ENCODE measurements at places on chromosomes 12 and 14.

- H3K4me1 ChIP-seq = no peaks in the 10 kb centered on the region
- no peak overlapping the region for H3K27ac ChIP-seq
- H3K27me3 ChIP-seq = no peaks in the 10 kb centered on the region
- H3K4me3 ChIP-seq = no peak overlapping the region
- DNase-seq = no peak
Measured at GRCh38 chr12:106171117-106171750, 32.5 kb upstream of the NUAK1 start.

DNA sequence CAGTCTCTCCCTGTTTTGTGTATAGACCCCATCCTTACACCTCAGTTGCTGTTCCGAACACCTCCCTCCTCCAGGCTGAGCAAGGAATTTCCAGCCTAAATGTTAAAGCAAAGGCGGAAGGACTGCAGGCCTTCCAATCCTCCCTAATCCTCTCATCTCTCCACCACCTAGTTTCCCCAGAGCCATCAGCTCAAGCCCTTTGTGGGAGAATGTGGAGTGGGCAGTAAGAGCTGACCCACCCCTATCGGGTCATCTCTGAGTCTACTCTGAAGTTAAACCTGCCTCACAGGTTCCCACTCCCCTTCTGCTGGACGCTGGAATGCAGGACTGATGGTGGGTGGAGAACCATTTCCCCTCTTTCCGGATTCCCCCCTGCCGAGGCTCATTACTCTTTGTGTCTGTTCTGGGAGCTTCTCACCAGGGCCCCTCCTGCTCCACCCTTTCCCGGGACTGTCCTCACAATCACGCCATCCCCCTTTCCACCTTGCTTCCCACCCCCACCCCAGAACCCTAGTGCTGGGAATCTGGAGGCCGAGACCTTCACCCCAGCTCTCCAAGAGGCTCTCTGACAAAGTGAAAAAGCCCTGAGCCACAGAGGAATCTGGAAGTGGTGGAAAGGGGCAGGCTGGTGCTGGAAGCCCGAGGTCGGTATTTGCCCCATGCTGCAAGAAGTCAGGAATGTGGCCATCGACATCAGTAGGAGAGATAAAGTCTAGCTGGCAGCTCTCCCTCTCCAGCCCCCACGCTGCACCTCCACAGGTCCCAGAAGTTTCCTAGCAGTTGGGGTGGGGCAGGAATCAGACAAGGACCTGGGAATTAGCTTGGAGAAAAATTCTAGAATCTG is 3.3 kb upstream of the KRT18 start:
- H3K36me3 ChIP-seq = peaks cover 6% of the 10 kb centered on the region
- peaks cover 74% of the 10 kb centered on the region for H3K4me1 ChIP-seq
- peak overlapping the region; percentile 100 for H3K27ac ChIP-seq
- H3K4me3 ChIP-seq = peak overlapping the region; percentile 39

DNA sequence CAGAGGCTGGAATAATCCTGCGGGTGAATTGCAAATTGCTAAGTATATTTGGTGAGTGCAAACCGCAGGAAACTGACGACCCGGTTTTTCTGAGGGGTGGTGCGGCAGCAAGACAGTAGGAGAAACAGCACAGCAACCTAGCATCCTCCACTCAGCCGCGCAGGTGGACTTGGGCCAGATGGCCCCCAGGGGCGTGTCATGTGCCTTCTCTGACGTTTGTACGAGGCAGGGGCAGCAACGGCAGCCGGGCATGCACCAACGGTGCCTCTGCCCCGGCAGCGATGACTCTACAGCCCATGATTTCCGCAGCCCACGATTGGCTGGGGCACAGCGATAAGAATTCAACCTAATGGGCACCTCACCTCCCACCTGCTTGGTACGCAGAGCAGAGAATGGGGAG is 11.1 kb upstream of the CLEC2A start:
- no peaks in the 10 kb centered on the region for H3K36me3 ChIP-seq
- no peak overlapping the region for H3K4me3 ChIP-seq
- peaks cover 4% of the 10 kb centered on the region for H3K27me3 ChIP-seq
- H3K4me1 ChIP-seq = no peaks in the 10 kb centered on the region
- no peak for DNase-seq
- no peak overlapping the region for H3K27ac ChIP-seq

DNA sequence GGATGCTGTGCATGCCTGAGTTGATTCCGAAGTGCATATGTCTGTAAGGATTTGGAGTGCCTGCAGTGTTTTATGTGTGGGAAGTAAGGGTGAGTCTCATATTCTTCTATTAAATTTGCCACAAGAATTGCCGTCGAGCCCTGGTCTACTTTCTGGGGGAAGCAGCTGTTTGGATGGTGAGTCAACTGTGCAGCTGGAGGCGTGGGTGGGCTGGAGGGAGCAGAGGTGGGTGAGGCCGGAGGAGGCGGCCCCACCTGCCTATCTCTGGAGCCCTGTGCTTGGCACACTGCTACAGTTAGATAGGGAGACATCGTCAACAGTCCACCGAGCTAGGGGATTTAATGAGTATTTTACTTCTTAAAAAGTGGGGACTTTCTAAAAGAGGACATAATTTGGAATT is 9.7 kb downstream of the GLRX5 start:
- H3K4me3 ChIP-seq = no peak overlapping the region
- no peak overlapping the region for H3K27ac ChIP-seq
- H3K36me3 ChIP-seq = peaks cover 12% of the 10 kb centered on the region
- peaks cover 74% of the 10 kb centered on the region for H3K4me1 ChIP-seq
- H3K27me3 ChIP-seq = no peaks in the 10 kb centered on the region
- no peak for DNase-seq

GRCh38 chr12:53227341-53227740 is 4.7 kb downstream of the RARG start:
- no peak overlapping the region for H3K27ac ChIP-seq
- H3K27me3 ChIP-seq = peaks cover 40% of the 10 kb centered on the region
- no peaks in the 10 kb centered on the region for H3K36me3 ChIP-seq
- peaks cover 45% of the 10 kb centered on the region for H3K4me1 ChIP-seq

GRCh38 chr12:2640281-2640680 is 154.5 kb upstream of the FKBP4 start:
- no peak overlapping the region for H3K4me3 ChIP-seq
- H3K36me3 ChIP-seq = no peaks in the 10 kb centered on the region
- no peak for DNase-seq
- H3K27me3 ChIP-seq = peaks cover 9% of the 10 kb centered on the region
- no peaks in the 10 kb centered on the region for H3K4me1 ChIP-seq

DNA sequence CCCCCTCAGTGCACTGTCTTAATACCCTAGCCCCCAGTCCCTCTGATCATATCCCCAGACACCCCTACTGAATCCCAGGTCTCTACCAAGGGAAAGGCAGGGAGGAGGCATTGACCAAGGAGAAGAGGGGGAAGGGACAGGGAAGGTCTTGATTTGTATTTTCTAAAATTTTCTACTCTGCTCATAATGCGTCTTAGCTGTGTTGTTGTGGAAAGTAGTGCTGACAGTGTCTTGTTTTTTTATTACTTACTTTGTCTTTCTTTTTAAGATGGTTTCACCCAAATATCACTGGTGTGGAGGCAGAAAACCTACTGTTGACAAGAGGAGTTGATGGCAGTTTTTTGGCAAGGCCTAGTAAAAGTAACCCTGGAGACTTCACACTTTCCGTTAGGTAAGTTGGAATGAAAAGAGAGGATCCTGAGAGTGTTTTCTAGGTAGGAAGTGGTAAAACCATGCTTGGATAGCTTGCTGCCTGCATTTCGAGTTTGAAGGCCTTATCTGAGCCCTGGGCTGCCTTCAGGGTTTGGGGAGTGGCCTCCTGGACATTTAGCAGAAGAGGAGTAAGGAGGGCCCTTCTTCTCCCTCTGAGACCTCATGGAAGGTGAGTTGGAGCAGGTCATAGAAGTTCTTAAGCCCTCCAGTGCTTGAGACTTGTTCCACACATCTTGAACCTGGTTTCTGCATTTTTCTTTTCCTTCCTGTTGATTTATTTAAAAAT is 27.4 kb downstream of the PTPN11 start:
- H3K4me3 ChIP-seq = no peak overlapping the region
- no peak for DNase-seq
- peaks cover 28% of the 10 kb centered on the region for H3K36me3 ChIP-seq
- no peaks in the 10 kb centered on the region for H3K27me3 ChIP-seq

- H3K27me3 ChIP-seq = no peaks in the 10 kb centered on the region
- peaks cover 7% of the 10 kb centered on the region for H3K4me1 ChIP-seq
- H3K4me3 ChIP-seq = no peak overlapping the region
- no peaks in the 10 kb centered on the region for H3K36me3 ChIP-seq
- H3K27ac ChIP-seq = no peak overlapping the region
Measured at GRCh38 chr14:31902002-31902401, 175.1 kb upstream of the ARHGAP5 start.

GRCh38 chr14:59333235-59333634 is 131.9 kb downstream of the GPR135 start:
- H3K27ac ChIP-seq = peak overlapping the region; percentile 6
- H3K27me3 ChIP-seq = no peaks in the 10 kb centered on the region
- H3K4me1 ChIP-seq = peaks cover 5% of the 10 kb centered on the region
- no peak for DNase-seq

DNA sequence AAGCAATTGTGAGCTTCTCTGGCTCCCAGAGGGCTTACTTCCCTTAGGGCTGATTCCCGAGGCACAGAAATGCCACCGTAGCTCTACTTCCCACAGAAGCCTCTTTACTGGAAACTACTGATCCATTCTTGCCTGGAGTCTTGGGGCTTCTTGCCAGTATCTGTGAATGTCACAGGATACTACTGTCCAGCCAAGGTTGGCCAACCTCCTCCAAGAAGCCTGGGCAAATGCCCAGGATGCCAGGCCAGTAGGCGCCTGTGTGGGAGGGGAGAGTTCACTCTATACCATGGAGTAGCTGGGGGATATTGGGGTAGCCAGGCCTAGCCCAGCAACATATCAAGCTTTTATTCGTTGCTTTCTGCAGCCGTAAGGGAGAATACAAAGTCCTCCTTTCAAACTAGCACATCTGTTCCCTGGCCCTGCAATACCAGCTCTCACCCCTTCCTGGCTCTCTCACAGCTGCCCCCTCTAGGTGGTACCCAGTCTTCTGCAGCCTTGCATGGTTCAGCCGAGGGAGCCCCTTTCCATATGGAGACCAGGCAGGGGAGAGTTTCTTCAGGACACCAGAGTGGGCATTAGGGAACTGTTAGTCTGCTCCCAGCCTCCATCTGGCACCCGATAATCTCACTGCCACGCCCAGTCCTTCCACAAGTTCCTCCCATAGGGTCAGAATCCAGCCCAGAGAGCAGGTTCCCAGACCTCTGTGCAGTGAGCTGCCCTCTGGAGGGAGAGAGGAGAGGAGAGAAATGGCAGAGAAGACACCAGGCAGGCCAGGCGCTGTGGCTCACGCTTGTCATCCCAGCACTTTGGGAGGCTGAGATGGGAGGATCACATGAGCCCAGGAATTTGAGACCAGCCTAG is 24.3 kb upstream of the PLEK2 start:
- DNase-seq = peak; percentile 16
- H3K27ac ChIP-seq = no peak overlapping the region
- no peaks in the 10 kb centered on the region for H3K36me3 ChIP-seq

DNA sequence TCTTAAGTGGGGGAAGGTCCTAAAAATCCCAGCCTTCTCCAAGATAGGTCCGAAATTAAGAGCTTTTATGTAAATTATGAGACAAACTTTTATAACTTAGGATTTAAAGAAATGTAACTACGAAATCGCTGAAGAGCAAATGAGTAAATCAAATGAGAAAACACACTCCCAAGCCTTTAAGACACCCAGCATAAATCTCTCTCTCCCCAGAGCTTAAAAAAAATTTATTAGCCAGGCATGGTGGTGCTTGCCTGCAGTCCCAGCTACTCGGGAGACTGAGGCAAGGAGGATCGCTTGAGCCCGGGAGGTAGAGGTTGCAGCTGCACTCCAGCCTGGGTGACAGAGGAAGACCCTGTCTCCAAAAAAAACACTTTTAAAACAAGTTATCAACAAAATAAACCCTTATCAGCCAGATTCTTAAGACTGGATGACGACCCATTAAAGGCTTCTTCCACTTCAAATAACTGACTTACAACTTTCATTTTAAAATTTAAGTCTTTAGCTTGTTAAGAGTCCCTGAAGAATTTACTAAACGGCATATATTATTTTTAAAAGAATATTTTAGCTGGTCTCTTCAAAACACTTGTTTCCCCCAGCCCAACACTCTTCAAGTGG is 3.2 kb downstream of the PTGES3 start:
- H3K36me3 ChIP-seq = peaks cover 11% of the 10 kb centered on the region
- H3K27ac ChIP-seq = peak overlapping the region; percentile 99
- no peak for DNase-seq
- peak overlapping the region; percentile 66 for H3K4me3 ChIP-seq
- peaks cover 48% of the 10 kb centered on the region for H3K4me1 ChIP-seq
- no peaks in the 10 kb centered on the region for H3K27me3 ChIP-seq

- no peak overlapping the region for H3K4me3 ChIP-seq
- no peaks in the 10 kb centered on the region for H3K36me3 ChIP-seq
- H3K4me1 ChIP-seq = peaks cover 20% of the 10 kb centered on the region
- no peaks in the 10 kb centered on the region for H3K27me3 ChIP-seq
- no peak overlapping the region for H3K27ac ChIP-seq
Measured at GRCh38 chr14:54935958-54936357, 33.3 kb upstream of the GCH1 start.

GRCh38 chr12:131436922-131437705 is 273.8 kb upstream of the SFSWAP start:
- H3K36me3 ChIP-seq = no peaks in the 10 kb centered on the region
- no peak for DNase-seq
- no peak overlapping the region for H3K27ac ChIP-seq

GRCh38 chr12:59972905-59973304 is 377.1 kb downstream of the SLC16A7 start:
- H3K27ac ChIP-seq = no peak overlapping the region
- peak; percentile 12 for DNase-seq
- no peak overlapping the region for H3K4me3 ChIP-seq

GRCh38 chr14:89678768-89679167 is 261.7 kb upstream of the FOXN3 start:
- DNase-seq = no peak
- no peaks in the 10 kb centered on the region for H3K36me3 ChIP-seq
- H3K4me1 ChIP-seq = peaks cover 10% of the 10 kb centered on the region

DNA sequence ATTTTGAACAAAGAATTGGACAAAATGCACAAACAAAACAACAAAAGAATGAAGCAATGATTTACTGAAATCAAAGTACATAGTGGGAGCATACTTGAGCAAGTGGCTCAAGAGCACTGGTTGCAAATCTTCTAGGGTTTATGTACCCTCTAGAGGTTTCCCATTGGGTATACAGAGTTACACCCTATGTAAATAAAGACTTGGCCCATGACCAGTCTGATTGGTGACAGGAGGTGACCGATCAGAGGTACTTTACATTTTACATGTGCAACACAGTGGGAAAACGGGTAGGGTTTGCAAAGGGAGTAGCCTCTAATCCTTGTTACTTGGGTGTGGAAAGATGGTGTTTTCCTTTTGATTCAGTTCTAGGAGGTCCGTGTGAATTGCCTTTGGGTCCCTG is 10.6 kb upstream of the FAM181A start:
- no peak for DNase-seq
- no peak overlapping the region for H3K4me3 ChIP-seq
- no peaks in the 10 kb centered on the region for H3K36me3 ChIP-seq
- H3K27ac ChIP-seq = no peak overlapping the region
- peaks cover 50% of the 10 kb centered on the region for H3K4me1 ChIP-seq

All from HepG2 (cell line).